Tracheal epithelial cell (primary cell): ENCODE measurements at places on chromosomes 16 and 17. TPM values are rescaled to one million over a fixed set of nuclear protein-coding genes. Genes with fewer than 3 reads are reported as not detected.

The PABPN1L gene
- not detected in 2 replicates for total RNA-seq

The ACSM2A gene
- total RNA-seq = not detected in 2 replicates

The LPCAT2 gene
- total RNA-seq = 9.4 and 18.5 TPM in 2 replicates

The EVI2B gene
- total RNA-seq = not detected in 2 replicates

The MEFV gene
- total RNA-seq = under 0.01 TPM in 1 of 2 replicates, not detected in the other

The PROCA1 gene
- 0.24 and 0.64 TPM in 2 replicates for total RNA-seq

The SEZ6 gene
- total RNA-seq = not detected in 2 replicates

The C17orf78 gene
- not detected in 2 replicates for total RNA-seq

The MFSD6L gene
- 0.48 TPM in 1 of 2 replicates, not detected in the other for total RNA-seq

The KARS1 gene
- total RNA-seq = 193 and 216 TPM in 2 replicates
